ENCODE measurements at places on chromosomes 13 and 19. TPM values are rescaled to one million over a fixed set of nuclear protein-coding genes. Genes with fewer than 3 reads are reported as not detected.
A peak's percentile ranks its signal among the peaks of the same experiment; 100 is the strongest.

DNA sequence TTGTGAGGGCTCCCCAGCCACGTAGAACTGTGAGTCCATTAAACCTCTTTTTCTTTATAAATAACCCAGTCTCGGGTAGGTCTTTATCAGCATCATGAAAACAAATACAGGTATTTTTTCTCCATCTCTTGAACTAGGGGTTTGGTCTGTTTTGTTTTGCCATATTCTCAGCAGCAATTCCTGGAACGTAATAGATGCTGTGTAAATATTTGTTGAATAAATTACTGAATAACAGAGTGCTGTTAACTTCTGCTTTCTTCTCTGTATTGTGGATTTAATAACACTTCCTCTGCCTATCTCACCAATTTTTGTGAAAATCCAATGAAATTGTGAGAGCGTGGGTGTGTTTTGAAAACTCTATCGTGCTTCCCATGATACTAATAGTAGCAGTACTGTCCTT, 429.4 kb downstream of the DCT start:
- H3K27me3 ChIP-seq: no peaks in the 10 kb centered on the region
- H3K27ac ChIP-seq: no peak overlapping the region
- H3K36me3 ChIP-seq: no peaks in the 10 kb centered on the region
- H3K4me1 ChIP-seq: no peaks in the 10 kb centered on the region
- no peak overlapping the region for H3K4me3 ChIP-seq

GRCh38 chr19:1856345-1856697, 7.1 kb downstream of the KLF16 start:
- peaks cover 3% of the 10 kb centered on the region for H3K36me3 ChIP-seq
- DNase-seq: peak; percentile 28
- peak overlapping the region; percentile 93 for H3K27ac ChIP-seq
- peaks cover 84% of the 10 kb centered on the region for H3K4me1 ChIP-seq
- peak overlapping the region; percentile 84 for H3K4me3 ChIP-seq
- H3K27me3 ChIP-seq: no peaks in the 10 kb centered on the region

GRCh38 chr13:106527445-106527801, 8.0 kb downstream of the EFNB2 start:
- H3K27me3 ChIP-seq: no peaks in the 10 kb centered on the region
- no peak for DNase-seq
- H3K4me1 ChIP-seq: no peaks in the 10 kb centered on the region
- no peak overlapping the region for H3K27ac ChIP-seq
- no peaks in the 10 kb centered on the region for H3K36me3 ChIP-seq
- H3K4me3 ChIP-seq: no peak overlapping the region

DNA sequence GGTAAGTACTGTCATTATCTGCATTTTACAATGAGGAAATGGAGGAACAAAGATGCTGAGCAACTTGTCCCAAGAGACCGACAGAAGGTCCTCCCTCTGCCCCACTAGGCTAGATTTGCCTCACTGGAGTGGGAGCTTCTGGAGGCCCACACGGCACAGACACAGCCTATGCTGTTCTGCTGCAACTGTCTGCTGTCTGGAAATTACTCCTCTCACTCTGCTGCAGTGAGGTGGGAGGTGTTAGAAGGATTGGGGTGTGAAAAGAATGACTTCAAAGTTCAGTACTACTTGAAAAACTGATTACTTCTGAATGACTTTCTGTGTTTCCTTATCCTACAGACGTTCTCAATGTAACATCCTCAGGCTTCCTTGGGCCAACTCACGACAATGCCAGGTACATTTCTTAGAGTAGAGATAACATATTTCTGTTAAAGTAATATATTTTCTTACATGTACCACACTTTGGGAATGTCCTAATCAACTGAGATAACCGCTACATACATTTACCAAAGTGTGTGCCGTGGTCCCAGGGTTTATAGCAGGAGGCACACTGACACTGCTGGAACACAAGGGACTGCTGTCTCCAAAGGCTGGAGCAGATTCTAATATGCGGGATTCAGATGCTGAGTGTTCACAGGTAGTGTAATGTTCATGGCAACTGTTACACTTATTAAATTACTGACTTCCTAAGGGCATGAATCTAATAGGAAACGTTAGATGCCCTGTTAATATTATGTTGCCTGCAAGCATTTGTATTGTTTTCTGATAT, 53.5 kb upstream of the WASF3 start:
- no peaks in the 10 kb centered on the region for H3K27me3 ChIP-seq
- H3K36me3 ChIP-seq: no peaks in the 10 kb centered on the region
- no peak overlapping the region for H3K27ac ChIP-seq
- DNase-seq: no peak

- H3K36me3 ChIP-seq: no peaks in the 10 kb centered on the region
- H3K4me3 ChIP-seq: no peak overlapping the region
- H3K27me3 ChIP-seq: no peaks in the 10 kb centered on the region
- no peak overlapping the region for H3K27ac ChIP-seq
- H3K4me1 ChIP-seq: no peaks in the 10 kb centered on the region
These were observed 130.8 kb downstream of the IRS2 start for GRCh38 chr13:109655611-109656010.

DNA sequence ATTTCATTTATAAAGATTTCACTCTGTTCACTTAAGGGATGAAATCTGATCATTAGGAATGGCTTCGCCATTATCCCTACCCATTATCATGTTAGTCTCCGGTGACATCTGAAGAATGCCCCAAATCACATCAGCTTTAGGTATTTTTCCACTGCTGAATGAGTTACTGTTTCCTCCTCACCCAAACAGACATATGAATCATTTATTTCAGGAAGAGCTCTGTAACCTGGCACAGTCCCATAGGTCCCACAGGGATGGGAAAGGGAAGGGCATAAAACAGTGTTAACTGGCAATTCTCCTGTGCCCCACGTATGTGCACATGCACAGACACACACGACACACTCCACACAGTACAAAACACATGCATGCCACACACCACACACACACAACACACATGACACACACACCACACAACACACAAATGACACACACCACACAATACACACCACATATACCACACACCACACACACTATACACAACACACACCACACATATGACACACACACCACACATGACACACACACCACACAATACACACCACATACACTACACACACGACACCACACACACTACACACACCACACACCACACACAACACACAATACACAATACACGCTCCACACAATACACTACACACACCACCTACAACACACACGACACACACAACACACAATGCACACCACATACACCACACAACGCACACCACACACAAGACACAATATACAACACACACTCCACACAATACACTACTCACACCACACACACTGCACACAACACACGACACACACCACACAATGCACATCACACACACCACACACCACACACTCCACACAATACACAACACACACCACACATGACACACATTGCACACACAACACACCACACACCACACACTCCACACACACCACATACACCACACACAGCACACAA, 15.4 kb downstream of the TMEM255B start:
- H3K27ac ChIP-seq: no peak overlapping the region
- no peaks in the 10 kb centered on the region for H3K4me1 ChIP-seq
- no peaks in the 10 kb centered on the region for H3K36me3 ChIP-seq
- H3K27me3 ChIP-seq: no peaks in the 10 kb centered on the region
- no peak overlapping the region for H3K4me3 ChIP-seq

- H3K4me3 ChIP-seq: no peak overlapping the region
- no peak overlapping the region for H3K27ac ChIP-seq
- H3K27me3 ChIP-seq: no peaks in the 10 kb centered on the region
- DNase-seq: peak; percentile 73
- no peaks in the 10 kb centered on the region for H3K36me3 ChIP-seq
- H3K4me1 ChIP-seq: peaks cover 24% of the 10 kb centered on the region
These were observed 26.7 kb upstream of the NANOS3 start for GRCh38 chr19:13849991-13850909.

- H3K27me3 ChIP-seq: no peaks in the 10 kb centered on the region
- no peak for DNase-seq
- H3K27ac ChIP-seq: no peak overlapping the region
- no peak overlapping the region for H3K4me3 ChIP-seq
- no peaks in the 10 kb centered on the region for H3K36me3 ChIP-seq
These were observed 33.0 kb downstream of the CRYL1 start for GRCh38 chr13:20492641-20493040.

The PTPRS gene
- 0.51 TPM for polyA plus RNA-seq

The IGFL2 gene
- polyA plus RNA-seq: not detected

The CDADC1 gene
- 12.8 TPM for polyA plus RNA-seq

The SHD gene
- not detected for polyA plus RNA-seq

Measured in naive thymus-derived CD4-positive, alpha-beta T cell (primary cell).